Stimulated activated CD4-positive, alpha-beta T cell treated with anti-CD3 and anti-CD28 coated beads, Interleukin-1b, Interleukin-23, amount 100 ng/mL, for 1 hour (primary cell): ENCODE measurements at places on chromosomes 7 and 10.

GRCh38 chr10:126375926-126376554 is 12.2 kb downstream of the ADAM12 start:
- DNase-seq = no peak

GRCh38 chr10:126278851-126279250 is 109.4 kb downstream of the ADAM12 start:
- DNase-seq = no peak

- no peak for DNase-seq
These were observed 167.3 kb upstream of the KLF14 start for GRCh38 chr7:130901209-130901783.

DNA sequence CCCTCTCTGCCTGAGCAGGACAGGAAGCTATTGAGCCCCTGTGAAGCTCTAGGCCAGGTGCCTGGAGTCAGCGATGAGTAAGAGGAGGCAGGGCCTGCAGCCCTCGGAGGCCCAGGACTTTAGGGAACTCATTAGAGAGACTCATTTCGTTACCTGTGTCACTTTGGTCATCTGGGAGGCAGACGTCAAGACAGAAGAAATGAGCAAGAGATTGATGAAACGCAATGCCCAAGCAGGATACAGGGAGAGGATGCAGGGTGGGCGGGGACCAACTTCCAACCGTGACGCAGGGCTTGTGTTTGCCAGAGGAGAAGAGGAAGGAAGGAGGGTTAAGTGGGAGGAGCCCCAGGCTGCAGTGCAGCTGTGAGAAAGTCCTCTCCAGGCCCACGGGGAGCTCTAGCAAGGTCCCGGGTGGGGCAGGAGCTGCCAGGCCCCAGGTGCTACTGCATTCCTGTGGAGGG is 26.4 kb upstream of the GNA12 start:
- DNase-seq = no peak

GRCh38 chr10:62259998-62260397 is 8.6 kb downstream of the RTKN2 start:
- DNase-seq = no peak

DNA sequence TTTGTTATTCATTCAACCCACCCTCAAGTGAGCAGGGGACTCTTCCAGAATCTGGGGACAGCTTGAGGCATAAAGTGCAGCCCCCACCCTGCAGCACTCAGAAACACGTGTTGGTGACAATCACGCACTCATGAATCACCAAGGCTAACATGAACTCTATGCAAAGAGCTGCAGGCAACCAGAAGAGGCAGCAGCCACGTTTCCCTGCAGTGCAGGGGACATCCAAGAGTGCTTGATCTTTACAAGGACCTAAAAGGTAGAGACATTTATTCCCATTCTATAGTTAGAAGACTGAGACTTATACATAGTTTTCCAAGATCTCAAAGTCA is 135.2 kb upstream of the GDF10 start:
- DNase-seq = no peak

DNA sequence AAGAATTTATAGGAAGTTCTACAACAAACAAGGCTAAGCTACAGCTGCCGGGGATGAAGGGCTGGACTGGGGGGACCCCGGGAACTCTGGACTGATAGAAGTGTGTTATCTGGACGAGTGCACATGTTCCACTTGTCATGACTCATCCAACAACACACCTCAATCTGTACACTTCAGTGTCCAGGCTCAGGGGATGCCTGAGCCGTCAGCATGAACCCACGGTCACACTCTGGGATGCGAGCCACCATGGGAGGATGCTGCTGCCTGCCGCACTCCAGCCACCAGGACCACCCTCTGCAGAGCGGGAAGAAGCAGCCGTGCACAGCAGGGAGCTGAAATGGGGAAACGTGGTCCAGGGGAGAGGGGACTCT is 67.5 kb downstream of the MAD1L1 start:
- no peak for DNase-seq

GRCh38 chr7:129569811-129570215 is 41.7 kb upstream of the NRF1 start:
- DNase-seq = no peak

- no peak for DNase-seq
These were observed at the start of gene HOXA10 for GRCh38 chr7:27173956-27174873. TSS of gene HOXA10 (minus strand) at chr7:27174320. CDS start at chr7:27174306, 14 bp downstream.

GRCh38 chr10:17737027-17737965 is 14.7 kb upstream of the TMEM236 start:
- DNase-seq = no peak

DNA sequence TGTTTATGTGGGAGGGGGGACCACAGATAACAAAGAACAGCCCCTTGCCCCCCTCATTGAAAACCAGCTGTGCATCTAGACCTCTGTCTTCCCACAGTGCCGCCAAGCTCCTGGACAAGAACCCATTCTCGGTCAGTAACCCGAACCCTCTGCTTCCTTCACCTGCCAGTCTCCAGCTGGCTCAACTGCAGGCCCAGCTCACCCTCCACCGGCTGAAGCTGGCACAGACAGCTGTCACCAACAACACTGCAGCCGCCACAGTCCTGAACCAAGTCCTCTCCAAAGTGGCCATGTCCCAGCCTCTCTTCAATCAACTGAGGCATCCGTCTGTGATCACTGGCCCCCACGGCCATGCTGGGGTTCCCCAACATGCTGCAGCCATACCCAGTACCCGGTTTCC is 91.0 kb upstream of the PDCD4 start:
- DNase-seq = no peak

- no peak for DNase-seq
These were observed 24.3 kb downstream of the SEM1 start for GRCh38 chr7:96685353-96685752.

- no peak for DNase-seq
These were observed 355.3 kb upstream of the GALNT17 start for GRCh38 chr7:70776627-70777101.

DNA sequence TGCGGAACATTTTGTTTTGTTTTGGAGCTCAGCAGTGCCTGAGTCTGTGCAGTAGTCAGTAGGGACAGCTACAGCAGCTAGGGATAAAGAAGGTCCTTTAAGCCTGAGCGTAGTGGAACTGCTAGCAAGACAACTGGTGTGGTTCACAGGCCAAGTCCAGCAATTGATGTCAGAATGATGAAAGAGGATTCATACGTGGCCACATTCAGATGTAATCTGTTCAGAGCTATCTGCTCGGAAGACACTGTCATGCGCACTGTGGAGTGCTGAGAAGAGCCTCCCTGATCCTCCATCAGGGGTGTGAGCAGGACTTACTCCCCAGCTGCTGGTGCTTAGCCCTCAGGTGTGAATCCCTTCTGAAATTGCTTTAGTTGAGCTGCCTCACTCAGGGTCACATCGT is 79.6 kb upstream of the ANKRD1 start:
- DNase-seq = no peak

GRCh38 chr7:152333134-152333533 is 102.7 kb downstream of the KMT2C start:
- no peak for DNase-seq

- DNase-seq = no peak
These were observed 101.0 kb upstream of the JCAD start for GRCh38 chr10:30160271-30160982.

DNA sequence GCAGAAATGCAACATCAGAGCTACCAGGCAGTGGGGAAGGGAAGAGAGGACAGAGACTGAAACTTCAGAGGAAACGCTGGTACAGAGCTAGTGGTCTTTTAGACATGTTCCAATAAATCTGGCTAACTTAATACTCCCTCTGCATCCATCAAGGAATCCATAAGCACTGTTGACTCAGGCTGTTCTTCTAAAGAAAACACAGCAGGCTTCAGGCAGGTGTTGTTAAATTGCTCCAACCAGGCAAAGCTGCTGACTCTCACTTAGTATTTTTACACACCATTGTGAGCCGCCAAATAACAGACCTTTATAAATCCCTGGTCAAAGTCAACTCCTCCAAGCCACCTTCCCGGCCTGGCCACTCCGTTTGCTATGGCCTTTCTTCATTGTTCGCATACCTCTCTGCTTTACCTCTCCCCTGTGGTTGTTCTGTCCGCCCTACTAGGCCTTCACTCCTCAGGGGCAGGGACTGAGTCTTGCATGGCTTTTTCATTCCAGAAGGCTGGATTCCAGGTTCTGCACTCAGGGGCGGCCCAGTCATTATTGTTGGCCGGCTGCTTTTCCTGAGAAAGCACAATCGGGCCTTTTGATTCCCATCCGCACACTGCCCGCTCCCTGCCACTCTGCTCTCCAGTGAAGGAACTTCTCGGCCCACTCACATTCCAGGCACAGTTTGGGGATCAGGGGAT is 18.4 kb downstream of the CREB3L2 start:
- DNase-seq = no peak

DNA sequence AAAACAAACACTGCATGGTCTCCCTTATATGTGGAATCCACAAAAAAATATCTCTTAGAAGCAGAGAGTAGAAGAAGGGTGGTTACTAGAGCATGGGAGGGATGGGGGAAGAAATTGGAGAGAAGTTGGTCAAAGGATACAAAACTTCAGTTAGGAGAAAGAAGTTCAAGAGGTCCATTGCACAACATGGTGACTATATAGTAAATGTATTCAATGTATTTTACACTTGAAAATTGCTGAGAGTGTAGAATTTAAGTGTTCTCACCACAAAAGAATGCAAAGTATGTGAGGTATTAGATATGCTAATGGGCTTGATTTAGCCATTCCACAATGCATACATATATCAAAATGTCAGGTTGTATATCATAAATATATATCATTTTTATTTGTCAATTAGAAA is 232.0 kb upstream of the CELF2 start:
- no peak for DNase-seq

DNA sequence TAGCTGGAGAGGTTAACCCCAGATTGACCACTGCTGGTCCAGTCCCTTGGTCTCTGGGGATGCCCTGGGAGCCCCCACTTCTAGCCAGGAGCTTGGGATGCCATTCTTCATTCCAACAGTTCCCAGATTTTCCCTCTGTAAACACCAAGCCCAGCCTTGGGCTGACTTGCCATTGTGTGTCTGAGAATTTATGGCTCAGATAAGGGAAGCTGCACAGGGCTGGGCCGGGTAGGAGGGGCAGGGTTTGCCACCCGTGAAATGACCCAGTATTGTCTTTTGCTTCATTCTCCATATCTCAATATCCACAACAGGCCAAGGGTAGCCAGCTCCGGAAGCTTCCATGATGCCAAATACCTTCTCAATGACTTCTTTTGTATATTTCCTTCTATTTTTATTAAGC is 32.1 kb downstream of the AFAP1L2 start:
- DNase-seq = no peak

GRCh38 chr7:63025815-63026214 is 972.8 kb upstream of the ZNF722 start:
- DNase-seq = no peak

DNA sequence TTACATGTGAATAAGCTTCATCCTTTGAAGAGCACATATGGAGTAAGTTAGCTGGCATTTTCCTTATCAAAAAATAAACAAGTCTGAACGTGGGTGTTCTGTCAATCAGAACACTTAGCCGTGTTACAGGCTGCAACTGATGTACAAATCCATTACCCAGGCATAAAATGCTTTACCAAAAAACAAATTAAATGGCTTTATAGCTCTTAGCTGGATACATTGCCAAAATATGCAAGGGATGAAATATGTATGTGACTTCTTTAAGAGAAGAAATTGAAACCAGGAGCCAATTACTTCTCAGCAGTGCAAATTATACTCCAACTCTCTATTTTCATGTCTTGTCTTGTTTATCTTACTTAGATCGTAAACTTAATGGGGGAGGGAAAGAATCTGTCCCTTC is 214.8 kb downstream of the DGKB start:
- DNase-seq = no peak

DNA sequence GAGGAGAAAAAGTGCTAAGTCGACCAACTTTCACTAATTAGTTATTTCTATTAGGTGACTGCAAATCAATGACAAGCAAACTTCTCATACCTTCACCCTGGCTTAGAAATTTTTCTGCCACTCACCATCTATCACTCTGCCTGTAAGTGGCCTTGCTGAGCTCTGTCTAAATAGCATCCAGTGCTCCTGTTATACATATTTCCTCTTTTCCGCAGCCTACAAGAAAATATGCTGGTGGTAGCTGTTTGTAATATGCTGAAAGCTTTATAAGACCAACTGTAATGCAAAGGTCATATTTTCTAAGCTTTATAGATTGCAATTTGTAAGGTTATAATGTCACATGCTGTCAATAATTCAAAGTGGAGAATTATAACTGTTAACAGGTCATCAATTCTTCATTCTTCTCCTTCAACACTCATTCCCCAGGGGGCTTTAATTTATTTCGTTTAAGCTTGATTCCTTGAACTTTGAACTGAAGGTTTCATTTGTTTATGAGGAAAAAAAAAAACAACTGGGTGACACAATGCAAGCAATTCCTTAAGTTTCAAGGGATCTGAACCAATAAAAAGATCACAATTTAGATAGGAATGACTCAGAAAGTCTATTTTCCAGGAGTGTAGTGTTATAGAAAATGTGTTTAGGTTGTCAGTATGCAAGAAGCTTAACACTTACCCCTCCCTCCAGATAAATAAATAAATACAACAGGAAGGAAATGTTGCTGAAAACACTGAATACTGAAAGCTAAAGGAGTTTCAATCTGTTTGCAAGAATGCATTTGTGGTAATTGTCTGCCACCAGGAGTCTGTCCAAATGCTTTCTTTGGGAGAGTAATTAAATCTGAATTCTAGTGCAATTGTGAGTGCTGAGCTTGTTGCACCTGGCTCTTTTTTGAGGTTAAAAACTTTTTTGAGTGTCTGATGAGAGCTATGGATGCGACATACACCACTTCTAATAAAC is 183.7 kb downstream of the SORCS1 start:
- no peak for DNase-seq

DNA sequence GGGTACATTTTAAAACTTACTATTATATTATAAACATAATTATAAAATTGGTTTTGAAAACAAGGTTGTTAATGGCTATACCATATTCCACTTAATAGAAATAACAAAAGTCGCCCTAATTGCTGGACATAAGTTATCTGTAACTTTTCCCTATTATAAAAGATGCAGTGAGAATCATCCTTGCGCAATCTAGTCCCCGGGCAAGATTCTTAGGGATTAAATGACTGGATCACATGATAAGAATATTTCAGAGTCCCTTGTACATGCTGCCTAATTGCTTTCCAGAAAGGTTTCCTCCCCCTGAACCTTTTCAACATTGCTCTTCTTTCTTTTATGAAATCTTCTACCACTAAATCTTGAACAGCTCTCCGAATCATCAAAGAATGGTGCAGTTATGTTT is 479.8 kb upstream of the MKI67 start:
- no peak for DNase-seq

- DNase-seq = no peak
These were observed 14.6 kb downstream of the SVIL start for GRCh38 chr10:29620112-29620690.

- DNase-seq = no peak
These were observed 46.6 kb upstream of the UCN3 start for GRCh38 chr10:5318148-5318547.

DNA sequence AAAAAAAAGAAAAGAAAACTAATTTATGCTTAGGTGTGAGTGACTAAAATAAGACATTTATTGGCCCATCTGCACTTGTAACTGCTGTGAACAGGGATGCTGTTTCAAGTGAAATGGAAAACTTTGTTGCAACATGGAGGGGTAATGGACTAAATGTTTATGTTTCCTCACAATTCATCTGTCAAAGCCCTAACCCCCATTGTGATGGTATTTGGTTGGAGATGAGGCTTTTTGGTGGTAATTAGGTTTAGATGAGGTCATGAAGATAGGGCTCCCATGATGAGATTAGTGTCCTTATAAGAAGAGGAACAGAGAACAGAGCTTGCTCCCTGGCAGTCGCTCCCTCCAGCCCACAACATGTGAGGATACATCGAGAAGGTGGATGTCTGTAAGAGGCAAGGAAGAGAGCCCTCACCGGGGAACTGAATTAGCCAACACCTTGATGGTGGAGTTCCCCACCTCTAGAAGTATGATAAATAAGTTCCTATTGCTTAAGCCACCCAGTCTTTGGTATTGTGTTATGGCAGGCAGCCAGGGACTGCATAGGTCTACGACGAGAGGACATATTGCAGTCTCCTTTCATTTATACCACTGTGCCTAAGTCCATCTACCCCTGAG is 28.6 kb upstream of the VCL start:
- DNase-seq = no peak
